ENCODE measurements at places on chromosomes 13 and 19. TPM values are rescaled to one million over a fixed set of nuclear protein-coding genes. Genes with fewer than 3 reads are reported as not detected.

DNA sequence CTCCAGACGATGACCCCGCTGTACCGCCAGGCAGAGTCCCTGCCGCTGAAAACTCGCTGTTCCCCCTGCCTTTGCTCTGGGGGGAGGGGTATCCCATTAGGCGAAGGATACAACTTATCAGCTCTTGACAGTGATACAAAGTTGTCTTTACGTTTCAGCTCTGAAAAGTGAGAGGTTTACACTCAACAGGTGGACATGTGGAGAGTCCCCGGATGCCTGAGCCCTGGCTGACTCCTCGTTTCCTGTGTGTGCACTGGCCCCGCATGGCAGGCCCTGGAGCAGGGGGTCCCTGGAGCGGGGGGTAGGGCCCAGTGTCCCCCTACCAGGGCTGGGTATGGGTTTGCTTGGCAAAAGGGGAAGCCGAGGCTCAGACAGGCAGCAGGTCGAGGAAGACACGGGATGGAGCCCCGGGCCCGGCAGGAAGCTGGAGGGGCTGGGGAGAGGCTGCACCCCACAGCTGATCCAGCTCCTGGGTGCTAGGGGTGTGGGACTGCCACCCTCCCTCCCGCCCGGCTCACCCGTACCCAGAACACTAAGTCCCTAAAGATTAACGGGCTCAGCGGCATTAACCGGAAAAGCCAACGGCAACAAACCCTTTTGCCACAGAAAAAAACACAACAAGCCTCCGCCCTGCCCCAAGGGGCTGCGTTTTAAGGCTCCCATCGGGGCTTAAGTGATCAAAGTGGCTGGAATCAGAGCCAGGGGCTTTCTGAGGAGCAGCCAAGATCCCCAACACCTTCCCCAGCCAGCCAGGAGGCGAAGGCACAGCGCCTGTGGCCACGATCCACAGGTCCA lies 5.6 kb downstream of the TCF3 start:
- no peak for DNase-seq

DNA sequence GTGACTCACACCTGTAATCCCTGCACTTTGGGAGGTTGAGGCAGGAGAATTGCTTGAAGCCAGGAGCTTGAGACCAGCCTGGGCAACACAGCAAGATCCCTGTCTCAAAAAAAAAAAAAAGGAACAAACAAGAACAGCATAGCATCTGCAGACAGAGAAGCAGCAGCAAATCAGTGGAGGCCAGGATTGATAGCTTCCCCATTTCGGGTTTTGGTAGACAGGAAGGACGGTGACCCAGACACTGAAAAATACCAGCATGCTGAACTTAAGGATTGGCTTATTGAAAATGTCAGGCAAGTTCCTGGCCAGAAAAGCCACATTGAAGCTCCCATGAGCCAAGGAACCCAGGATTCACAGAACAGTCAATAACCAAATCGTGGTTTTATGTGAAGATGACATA lies 3.0 kb downstream of the ZNF490 start:
- DNase-seq: no peak

DNA sequence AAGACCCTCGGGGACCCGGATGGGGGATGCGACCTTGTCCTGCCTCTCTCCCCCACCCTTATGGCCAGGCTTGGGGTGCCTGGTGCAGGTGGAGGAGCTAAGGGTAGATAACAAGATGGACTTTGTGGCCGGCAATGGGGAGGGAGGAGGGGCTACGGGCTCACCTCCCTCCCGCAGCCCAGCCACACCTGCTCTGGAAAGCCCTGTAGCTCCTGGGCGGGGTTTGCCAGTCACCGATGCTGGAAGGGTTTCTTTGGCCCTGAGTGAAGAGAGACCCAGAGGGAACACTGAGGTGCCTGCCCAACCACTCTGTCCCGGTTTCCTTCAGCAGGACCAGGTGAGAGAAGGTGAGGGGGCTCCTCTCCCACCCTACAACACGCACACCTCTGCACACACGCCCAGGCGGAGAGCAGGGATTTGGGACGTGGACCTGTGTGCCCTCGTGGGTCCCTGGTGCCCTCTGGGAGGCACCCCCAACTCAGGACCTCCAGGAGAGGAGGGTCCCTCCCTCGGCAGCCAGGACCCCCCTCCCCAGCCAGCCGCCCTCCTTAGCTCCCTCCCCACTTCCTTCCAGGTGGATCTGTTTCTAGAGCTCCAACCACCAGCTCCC lies at the start of gene FUT2:
FUT2 (plus strand) TSS at position 229 of the 610 bp plus-strand sequence. CDS start 6,986 bp downstream, outside the sequence.
- no peak for DNase-seq

DNA sequence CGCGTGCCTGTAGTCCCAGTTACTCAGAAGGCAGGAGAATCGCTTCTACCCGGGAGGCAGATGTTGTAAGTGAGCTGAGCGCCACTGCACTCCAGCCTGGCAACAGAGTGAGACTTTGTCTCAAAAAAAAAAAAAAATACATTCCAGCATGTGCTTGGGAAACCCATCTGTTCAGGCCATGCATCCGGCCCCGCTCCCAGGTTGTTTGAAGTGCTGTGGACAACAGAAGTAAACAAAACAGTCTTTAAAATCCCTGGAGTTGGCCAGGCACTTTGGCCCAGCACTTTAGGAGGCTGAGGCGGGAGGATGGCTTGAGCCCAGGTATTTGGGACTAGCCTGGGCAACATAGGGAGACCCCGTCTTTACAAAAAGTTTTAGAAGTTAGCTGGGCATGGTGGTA lies 3.2 kb upstream of the PTPRS start:
- DNase-seq: no peak

GRCh38 chr13:26051657-26052311 lies at the start of gene SHISA2:
TSS of gene SHISA2 (minus strand) at chr13:26052016. CDS start at chr13:26050975, 1,041 bp downstream.
- no peak for DNase-seq

ZSCAN4 gene
- total RNA-seq: not detected

PGLYRP2 gene
- 6.2 TPM for total RNA-seq

CLDN10 gene
- 0.64 TPM for total RNA-seq

ACP7 gene
- total RNA-seq: not detected
